NCI-H1417 (cell line): ENCODE measurements at places on chromosomes 5 and 9.
A peak's percentile ranks its signal among the peaks of the same experiment; 100 is the strongest.

- no peak for DNase-seq
These were observed 6.6 kb downstream of the FBP1 start for GRCh38 chr9:94632737-94633136.

DNA sequence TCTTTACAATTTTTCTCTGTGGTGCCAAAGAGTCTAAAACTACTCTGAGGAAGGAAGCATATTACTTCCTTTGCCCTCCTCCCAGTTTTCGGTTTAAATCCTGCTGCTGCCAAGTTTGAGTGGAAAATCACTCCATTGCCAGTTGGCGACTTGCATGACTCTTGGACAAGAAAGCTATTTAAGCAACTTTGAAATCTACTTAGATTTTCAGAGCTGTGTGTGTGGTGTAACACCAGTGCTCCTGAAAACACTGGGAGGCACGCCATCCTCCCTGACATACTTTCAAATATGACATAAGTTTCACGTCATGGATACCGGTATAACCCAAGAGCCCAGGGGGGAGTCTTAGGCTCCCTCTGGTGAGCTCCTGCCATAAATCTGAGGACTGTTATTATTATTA, 83.5 kb upstream of the RIOK2 start:
- no peak for DNase-seq

- no peak for DNase-seq
These were observed 2.1 kb downstream of the NR3C1 start for GRCh38 chr5:143401227-143402016.

- peak; percentile 1 for DNase-seq
These were observed 111.0 kb upstream of the APC start for GRCh38 chr5:112626715-112627114.

DNA sequence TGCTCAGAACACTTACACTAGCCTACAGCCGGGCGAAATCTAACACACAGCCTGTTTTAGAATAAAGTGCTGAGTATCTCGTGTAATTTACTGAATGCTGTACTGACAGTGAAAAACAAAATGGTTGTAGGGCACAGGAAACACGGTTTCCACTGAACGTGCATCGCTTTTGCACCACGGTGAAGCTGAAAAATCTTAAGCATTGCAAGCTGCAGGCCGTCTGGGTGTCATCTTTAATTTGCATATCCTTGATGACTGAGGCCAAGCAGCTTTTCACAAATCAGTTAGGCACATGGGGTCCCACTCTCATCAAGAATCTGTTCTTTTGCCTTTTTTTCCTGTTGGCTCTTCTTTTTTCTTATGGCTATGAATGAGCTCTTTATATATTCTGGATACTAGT, 58.2 kb downstream of the CAMSAP1 start:
- no peak for DNase-seq

- no peak for DNase-seq
These were observed 74.7 kb downstream of the LURAP1L start for GRCh38 chr9:12849486-12850003.

DNA sequence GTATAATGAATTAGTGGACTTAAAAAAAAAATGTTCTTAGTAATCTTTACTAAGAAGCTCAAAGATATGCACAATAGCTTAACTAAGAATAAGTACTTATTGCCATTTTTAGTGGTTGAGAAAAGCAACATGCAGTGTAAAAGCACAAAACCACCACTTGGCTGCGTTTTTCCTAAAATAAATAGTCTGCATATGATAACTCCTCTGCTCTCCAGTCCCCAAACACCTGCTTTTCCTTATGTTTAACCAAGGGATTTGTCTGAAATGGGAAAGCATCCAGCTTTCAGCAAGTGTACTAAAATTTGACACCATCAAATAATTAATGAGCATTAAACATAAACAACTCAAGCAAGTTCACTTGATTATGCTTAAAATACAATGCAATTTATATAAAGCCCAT, 41.4 kb downstream of the PSIP1 start:
- no peak for DNase-seq

GRCh38 chr5:85533341-85534047, 1084.2 kb upstream of the COX7C start:
- peak; percentile 32 for DNase-seq

DNA sequence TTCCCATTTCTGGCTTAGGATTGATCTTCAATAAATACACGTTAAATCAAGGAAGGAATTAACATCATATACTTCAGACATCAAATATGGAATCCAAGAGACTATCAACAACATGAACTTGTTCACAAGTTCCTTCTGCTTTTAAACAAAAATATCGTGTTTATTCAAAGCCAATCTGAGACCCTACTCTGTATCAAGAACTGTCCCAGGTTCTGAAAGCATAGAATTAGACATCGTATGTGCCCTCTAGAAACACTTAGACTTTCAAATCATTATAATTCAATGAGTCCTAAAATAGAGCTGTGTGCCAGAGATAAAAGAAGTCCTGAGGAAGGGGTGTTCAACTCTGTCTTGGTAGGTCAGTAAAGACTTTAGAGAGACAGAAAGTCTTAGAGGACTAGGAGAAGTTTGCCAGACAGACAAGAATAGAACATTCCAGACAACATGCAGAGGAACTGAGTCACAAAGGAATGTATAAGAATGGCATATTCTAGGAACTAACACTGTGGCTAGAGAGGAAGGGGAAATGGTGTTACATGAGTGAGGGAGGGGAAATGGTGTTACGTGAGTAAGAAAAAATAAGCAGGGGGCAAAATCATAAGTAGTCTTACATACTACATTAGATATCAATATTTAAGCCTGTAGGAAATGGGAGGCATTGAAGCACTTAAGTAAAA, 2.9 kb downstream of the TPD52L3 start:
- no peak for DNase-seq

- DNase-seq: no peak
These were observed 122.1 kb downstream of the SIL1 start for GRCh38 chr5:139076111-139076510.

DNA sequence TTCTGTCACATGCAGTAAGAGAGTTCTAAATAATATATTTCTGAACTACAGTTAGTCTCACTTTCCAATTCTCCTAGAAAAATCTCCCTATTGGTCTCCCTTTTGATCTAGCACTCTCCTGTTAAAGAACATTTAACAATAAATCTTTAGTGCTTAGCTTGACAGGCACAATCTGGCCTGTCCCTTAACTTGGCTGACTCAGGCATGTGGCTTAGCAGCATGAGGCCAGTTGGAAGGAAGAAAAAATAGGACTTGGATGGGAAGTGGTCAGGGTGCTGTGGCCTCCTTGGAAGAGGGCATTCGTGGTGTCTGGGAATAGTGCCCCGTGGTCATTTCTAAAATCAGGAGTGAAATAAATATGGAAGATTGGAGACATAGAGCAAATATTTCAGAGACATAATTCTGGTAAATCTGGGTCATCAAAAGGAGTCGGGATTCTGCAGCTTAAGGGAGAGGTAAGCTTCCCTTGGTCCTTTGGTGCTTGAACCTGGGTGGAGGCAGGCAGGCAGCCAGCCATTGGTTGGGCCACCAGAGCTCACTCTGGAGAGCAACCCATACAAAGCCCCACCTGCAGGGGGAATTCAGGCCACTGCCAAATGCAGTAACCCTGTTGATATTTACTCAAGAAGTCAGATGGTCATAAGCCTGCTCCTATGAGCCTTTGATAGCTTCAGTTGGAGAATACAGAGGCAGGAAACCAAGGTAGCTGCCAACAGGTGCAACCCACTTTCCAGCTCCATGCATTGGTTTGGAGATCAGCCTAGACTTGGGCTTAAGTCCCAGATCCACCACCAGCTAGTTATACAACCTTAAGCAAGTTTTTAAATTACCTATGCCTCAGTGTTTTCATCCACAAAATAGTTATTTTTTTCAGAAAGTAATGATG, 28.8 kb upstream of the TLE4 start:
- DNase-seq: no peak

GRCh38 chr9:97933297-97933998, 4.5 kb downstream of the HEMGN start:
- no peak for DNase-seq

DNA sequence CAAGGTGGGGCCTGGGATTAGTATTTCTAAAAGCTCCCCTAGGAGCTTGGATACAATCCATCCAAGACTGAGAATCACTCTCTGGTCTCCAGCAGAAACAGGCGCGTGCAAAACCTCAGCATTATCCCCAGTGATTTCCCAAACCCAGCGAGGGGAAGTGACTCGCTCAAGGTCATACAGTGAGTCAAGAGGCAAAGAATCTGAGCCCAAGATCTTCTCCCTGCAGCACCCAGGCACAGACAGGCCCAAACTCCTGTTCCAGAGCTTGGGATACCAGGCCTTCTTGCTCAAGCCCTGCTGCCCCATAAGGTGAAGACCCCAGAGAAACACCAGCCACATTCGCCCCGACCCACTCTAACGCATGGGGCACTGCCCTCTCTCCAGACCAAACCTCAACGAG, 33.2 kb downstream of the SHB start:
- DNase-seq: no peak

DNA sequence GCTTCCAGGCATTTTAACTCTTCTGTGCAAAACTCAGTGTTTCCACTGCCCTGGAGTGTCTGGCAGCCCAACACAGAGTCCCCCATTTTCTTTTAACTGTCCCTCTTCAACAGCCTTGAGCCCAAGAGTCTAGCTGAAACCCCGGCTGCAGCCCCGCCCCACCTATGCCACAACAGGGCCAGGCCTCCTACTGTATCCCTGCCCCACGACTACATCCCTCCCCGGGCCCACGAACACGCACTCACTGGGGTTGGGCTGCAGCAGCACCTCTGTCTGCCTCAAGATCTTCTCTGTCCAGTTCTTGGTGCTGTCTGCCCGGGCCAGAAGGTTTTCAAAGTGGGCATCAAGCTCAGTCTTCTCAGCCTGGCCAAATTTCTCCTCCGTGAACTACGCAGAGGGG, 6.1 kb downstream of the SH3GLB2 start:
- no peak for DNase-seq

DNA sequence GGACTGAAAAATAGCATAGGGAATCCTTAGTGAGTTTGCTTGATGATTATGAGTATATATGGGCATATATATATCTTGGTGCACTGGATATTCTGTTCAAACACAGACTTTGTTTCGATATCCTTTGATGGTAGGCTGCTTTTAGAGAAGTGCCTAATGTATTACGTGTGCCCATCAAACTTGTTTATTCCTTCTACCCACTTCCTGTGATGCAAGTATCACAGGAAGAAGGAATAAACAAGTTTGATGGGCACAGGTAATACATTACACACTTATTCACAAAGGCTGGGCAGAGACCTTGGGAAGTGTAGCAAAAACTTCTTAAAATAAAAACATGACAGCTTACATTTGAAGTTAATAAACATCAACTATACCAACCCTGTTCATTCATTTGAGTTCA, 364.2 kb downstream of the CHSY3 start:
- no peak for DNase-seq

GRCh38 chr5:137731176-137731575, 4.7 kb downstream of the KLHL3 start:
- no peak for DNase-seq

GRCh38 chr9:109759589-109759988, 20.4 kb upstream of the PALM2AKAP2 start:
- no peak for DNase-seq

- no peak for DNase-seq
These were observed 48.7 kb upstream of the HOMER1 start for GRCh38 chr5:79562351-79563246.

DNA sequence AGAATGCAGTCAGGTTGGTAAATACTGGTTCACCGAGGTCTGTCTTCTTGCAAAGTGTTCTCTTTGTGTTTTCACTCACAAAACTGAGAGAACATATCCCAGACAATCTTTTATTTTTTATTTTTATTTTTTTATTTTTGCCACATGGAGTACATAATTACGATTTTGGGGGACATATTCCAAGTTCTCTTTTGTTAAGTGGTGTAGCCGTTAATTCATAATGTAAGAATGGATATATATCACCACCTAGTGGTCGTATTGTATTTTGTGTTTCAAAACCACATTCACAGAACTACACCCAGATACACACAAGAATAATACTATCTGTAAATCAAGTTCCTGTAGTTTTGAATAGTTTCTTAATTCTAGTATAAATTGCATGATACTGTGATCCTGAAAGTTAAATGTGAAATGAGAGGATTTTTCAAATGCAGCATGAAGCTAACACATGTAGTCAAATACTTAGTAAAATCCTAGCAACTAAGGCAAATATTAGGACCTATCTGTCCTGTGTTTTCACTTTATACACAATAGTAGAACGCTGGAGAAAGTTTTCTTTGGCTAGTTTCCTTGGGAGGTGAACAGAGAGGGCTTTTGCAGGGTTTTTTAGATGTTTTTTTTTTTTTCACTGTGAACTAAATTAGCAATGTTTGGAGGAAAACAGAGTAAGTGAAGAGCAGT, 92.7 kb downstream of the VCAN start:
- peak; percentile 70 for DNase-seq
